LHCN-M2 (cell line): ENCODE measurements at places on chromosomes 2 and 18.
A peak's percentile ranks its signal among the peaks of the same experiment; 100 is the strongest.

DNA sequence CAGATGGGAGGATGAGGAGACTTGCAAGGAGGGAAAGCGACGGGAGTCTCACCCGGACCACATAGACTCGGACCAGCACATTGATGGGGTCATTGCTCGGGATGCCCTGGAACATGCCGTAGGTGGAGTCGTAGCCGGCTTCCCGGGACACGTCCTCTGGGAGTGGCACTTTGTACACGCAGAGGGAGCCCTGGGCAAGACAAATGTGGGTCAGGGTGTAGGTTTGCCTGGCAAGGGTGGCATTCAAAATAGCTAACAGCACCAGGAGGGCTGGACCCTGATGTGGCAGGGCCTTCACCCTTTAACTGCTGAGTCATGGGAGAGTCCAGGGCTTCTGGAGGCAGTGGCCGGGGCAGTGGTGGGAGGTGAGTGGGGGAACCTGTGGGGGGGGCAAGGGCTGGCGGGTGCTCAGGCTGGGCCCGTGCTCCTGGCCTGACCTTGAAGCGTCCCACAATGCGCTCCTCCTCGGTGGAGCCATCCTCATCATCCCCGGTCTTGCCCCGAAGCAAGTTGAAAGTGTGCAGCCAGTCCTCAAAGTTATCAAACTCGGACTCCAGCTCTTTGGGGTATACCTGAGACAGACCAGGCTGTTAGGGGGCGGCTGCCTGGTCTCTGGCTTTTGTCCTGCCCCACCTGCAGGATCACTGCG, 11.1 kb downstream of the OTOF start:
- DNase-seq, result no peak

- no peak for DNase-seq
Observed at GRCh38 chr2:197191940-197192322, 118.6 kb downstream of the ANKRD44 start.

- no peak for DNase-seq
Observed at GRCh38 chr2:54465143-54465542, 9.0 kb downstream of the SPTBN1 start.

DNA sequence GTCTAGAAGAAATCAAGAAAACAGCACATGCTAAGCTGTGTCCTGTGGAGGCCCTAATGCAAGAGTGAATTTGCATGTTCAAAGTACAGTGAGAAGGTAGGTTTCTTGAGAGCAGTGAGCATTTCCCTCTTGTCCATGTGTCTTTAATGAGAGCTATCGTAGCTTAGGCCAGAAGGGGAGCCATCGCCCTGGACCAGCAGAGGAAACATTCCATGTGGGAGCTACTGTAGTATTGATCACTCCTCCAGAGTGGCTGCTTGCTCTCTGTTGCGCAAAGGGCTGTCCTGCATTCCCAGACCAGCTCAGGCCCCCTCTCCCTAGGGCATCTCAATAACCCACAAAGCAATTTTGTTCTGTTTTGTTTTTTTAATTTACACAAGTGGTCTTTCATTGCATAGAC, 950.1 kb downstream of the CNTNAP5 start:
- DNase-seq, result no peak

- DNase-seq, result no peak
Observed at GRCh38 chr2:149652926-149653325, 65.4 kb upstream of the MMADHC start.

- DNase-seq, result no peak
Observed at GRCh38 chr18:65632236-65632635, 118.6 kb upstream of the CDH7 start.

- DNase-seq, result no peak
Observed at GRCh38 chr2:121073320-121074210, 211.4 kb downstream of the TFCP2L1 start.

- DNase-seq, result no peak
Observed at GRCh38 chr2:126933711-126934091, 35.0 kb downstream of the TEX51 start.

- DNase-seq, result peak; percentile 2
Observed at GRCh38 chr18:36901277-36901701, 72.4 kb downstream of the KIAA1328 start.
